ENCODE measurements at places on chromosomes 4 and X.
A peak's percentile ranks its signal among the peaks of the same experiment; 100 is the strongest.

- no peak for DNase-seq
These were observed 21.0 kb downstream of the EPGN start for GRCh38 chr4:74329307-74329706.

- no peak for DNase-seq
These were observed 408.5 kb downstream of the KLHL13 start for GRCh38 chrX:117707948-117708743.

DNA sequence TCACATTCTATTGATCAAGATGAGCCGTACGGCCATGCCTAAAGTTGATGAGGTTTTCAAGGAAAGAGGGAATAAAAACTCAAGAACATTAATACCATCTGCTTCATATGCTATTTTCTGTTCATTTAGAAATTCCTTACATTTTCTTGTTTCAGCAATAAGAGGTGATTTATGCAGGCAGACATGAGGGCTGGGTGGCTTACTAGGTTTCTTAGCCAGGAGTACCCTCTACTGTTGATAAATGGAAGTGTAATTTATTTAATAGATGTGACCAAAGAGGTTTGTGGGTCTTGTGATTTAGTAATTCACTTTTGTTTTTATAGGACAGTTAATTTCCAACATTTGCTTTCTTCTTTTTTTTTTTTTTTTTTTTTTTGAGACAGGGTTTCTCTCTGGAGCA is 6.4 kb upstream of the SMIM9 start:
- DNase-seq, result peak; percentile 77

DNA sequence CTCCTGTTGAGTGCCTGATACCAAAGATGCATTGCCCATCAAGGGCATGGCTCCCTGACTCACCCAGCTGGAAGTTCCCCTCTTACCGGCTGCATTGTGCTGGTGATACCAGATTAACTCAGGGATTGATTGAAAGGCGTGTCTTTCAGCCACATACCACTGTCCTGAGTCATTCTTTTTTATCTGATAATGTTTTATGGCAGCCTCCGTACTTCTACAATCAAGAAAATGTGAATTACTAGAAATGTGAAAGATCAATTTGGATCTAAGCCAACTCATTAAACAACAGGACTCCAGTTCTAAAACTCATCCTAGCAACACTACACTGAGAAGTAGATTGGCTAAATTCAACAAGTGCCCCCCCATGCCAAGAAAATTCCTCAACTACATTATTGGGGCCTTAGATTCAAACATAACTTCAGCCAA is 40.0 kb downstream of the TXK start:
- DNase-seq, result peak; percentile 39

GRCh38 chr4:3044870-3045819 is 29.2 kb downstream of the HTT-AS start:
- DNase-seq, result peak; percentile 54

DNA sequence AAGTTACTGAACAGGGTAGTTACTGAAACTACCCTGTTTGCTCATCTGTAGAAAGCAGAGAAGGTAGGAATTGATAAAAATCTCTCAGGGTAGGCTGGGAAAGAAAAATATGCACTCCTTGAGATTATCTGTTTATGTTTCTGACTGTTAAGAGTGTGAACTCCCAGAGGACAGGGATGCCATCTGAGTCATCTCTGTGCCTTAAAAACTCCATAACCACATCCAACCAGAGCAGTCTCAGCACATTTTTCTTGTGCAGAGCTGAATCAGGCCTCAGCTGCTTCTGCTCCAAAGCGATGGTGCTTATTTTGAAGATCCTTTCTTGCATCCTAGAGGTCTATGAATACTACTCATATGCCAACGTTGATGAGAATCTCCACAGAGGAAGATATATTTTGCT is 9.9 kb downstream of the CENPVL3 start:
- no peak for DNase-seq

DNA sequence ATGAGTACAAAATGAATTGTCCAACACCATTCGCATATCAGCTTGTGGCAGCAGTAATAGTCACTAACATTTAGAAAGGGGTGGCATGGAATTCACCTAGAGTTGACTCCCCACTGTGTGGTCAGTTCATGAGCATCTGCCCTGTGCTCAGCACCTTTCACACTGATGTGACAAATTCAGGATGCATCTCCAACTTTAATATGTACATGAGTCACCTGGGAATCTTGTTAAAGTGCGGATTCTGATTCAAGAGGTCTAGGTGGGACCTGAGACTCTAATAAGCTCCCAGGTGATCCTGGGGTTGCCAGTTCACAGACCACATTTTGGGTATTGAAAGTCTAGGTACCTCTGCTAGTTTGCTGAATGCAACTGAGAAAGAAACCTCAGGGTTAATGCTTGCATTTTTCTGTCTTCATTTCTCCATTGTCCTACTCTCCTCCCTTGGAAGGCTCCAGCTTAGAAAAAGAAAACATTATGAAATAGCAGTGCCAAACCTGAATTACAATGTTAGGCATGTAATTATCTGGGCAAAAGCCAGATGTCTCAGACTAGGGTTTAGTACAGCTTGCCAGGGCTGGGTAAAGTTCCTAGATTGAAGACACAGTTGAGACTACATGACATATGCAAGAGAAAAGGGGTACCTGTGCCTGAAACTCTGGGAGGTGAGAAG is 32.7 kb downstream of the TMSB4X start:
- no peak for DNase-seq

GRCh38 chr4:44623676-44624075 is 27.7 kb downstream of the YIPF7 start:
- DNase-seq, result no peak

DNA sequence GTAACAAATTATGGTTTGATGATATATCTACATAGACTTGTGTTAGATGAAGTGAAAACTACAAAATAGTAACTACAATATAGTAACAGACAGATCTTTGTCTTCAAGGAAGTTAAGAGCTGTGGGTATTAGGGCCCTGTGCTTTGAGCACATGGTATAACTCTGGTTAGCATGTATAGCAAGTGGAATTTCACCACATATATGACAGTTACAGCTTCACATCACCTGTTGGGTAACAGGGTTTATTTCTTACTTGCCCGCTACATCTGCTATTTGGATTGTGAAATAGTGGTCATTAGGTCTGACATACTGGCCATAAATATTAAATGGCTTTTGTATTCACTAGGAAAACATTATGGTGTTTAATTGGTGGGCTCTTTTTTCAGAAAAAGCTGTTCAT is 20.2 kb downstream of the OFD1 start:
- DNase-seq, result no peak

- peak; percentile 67 for DNase-seq
These were observed 201.5 kb upstream of the FAM241A start for GRCh38 chr4:111943796-111944203.

GRCh38 chr4:2424581-2424980 is 5.8 kb downstream of the CFAP99 start:
- no peak for DNase-seq

- DNase-seq, result no peak
These were observed 186.1 kb downstream of the CAMK2D start for GRCh38 chr4:113575401-113575800.

DNA sequence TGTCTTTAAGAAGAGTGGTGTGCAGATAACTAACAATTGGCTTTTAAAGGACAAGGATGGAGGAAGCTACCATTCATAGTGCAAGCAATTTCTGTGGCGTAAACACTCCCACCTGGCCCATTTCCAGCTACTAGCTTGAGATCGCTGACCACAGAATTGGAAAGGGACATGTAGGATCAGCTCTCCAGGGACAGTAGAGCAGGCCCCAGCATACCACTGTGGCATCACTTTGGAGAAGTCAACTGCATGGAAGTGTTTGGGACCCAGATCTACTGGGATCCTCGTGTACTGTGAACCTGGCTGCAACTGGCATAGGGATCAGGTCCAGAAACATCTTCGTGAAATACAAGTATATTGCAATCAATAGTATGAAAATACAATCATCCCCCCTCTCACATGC is 515.0 kb downstream of the INPP4B start:
- no peak for DNase-seq

DNA sequence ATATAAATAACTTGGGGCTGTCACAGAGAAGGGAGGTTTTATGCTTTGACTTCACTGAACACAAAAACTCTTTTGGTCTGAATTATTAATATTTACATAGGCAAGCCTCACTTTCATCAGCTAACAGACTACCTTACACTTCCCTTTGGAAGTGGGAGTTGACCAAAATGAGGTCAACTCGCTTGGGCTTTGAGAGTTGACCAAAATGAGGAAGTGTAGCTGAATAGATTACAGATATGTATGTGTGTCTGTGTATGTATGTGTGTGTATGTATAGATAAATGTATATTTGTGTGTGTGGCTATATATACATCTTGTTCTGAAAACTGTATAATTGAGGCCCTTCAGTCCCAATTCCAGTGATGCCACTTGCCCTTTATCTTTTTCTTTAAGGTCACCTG is 113.3 kb upstream of the IL13RA1 start:
- no peak for DNase-seq

DNA sequence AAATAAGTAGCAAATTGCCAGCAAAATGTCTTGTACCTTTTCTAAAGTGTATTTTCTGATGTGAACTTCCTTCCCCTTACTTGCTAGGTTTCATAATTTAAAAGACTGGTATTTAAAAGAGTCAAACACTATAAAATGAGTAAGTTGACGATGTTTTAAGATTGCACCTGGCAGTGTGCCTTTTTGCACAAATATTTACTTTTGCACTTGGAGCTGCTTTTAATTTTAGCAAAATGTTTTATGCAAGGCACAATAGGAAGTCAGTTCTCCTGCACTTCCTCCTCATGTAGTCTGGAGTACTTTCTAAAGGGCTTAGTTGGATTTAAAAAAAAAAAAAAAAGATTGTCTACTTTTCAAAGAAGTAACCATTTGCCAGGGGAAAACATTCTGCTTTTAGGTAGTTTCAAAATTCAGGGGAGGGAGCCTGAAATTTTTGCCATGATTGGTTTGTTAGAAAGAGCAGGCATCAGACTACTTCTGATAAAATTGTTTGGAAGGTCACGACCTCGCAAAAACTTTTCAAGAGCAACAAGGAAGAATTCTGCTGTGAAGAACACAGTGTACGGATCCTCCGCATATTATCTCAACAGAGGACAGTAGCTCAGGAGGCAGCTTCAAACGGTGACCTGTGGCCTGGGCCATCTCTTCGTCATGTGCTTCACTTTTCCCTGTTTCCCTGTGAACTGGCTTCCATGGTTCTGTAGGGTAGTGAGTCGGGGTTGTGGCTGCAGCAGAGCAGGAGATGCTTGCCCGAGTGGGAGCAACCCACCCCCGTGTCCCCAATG is 66.1 kb downstream of the CDS1 start:
- no peak for DNase-seq

DNA sequence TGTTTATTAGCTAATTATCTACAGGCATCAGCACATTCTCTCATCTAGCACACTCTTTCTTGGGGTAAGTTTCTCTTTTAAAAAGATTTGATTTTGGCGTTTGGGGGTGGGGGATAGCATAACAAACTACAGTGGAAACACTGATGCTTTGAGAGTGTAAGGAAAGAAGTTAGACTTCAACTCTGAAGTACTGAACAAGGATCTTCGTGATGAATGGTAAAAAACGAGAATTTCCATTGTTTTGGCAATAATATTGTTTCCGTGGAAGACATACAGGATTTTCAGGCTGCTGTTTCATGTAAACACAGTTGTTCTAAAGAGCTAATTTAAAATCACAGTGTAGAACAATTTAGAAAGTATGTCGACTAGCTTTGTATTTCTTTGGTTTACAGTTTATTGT is 451 bp downstream of the LPAR4 start:
- DNase-seq, result no peak

- no peak for DNase-seq
These were observed 11.2 kb upstream of the FRYL start for GRCh38 chr4:48791313-48791712.

- DNase-seq, result peak; percentile 50
These were observed 172.7 kb downstream of the NHS start for GRCh38 chrX:17547658-17548057.

GRCh38 chr4:112253382-112254000 is 21.9 kb downstream of the AP1AR start:
- peak; percentile 14 for DNase-seq

DNA sequence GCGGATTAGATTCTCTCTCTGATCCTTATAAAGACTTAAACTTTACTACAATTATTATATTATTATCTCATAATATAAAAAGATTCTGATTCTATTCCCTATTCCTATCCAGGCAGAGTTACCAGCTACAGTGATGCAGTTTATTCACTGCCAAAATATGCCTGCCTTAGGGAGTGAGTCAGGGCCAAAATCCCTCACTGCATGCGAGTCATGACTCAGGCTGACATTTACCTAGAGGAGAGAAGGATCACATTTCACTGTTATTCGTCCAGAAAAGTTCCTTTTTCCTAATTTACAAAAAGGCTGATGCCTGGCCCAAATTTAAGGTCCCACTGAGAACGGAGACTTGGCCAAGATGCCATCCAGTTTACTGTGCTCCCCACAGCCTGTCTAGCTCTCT is 168.5 kb upstream of the LDB2 start:
- no peak for DNase-seq

DNA sequence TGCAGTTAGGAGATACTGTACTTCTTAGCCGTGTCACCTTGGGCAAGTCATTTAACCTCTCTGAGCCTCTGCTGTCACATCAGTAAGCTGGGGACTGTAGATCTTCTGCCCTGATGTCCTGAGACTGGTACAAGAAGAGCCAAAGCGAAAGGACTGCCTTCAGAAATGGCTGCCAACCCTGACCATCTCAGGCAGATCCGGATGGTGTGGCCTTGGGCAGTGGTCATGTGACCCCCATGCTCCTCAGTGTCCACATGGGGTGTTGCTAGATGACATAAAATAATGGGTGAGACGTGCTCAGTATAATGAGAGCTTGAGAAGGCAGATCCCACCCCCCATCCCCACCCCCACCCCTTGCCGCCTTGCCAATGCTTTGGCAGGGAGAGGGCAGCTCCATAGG is 60.4 kb upstream of the MTM1 start:
- no peak for DNase-seq

DNA sequence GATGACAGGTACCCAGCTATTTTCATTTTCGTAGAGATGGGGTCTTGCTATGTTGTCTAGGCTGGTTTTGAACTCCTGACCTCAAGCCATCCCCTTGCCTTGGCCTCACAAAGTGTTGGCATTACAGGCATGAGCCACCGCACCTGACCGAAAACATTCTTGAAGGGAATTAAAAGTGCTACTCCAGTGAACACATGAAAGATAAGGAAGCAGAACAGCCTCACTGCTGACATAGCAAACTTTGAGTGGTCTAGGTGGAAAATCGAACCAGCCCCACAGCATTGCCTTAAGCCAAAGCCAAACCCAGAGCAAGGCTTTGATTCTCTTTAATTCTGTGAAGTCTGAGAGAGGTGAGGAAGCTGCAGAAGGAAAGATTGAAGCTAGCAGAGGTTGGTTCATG is 65.1 kb downstream of the KDM6A start:
- no peak for DNase-seq

DNA sequence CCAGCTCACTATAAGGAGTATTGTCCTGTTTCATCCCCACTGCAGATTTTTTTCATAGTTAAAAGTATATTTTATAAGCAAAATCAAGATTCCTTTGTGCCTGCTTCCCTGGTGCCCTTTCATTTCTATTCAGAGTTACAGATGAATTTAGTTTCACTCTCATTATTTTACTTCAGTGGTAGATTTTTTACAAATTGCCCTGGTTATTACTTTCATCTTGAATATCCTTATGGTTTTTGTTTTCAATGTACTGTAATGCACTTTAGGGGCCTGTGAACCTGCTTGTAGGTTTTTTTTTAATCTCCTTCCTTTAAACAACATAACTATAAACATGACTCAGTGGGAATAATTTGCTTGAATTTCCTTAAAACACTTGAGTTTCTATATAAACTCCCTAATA is 126.8 kb downstream of the GPR143 start:
- no peak for DNase-seq

GRCh38 chrX:23883737-23884354 is 23.9 kb downstream of the APOO start:
- no peak for DNase-seq
